Cerebellar nuclear complex (tissue), 1 donor: ENCODE measurements at places on chromosomes 12 and 14.

GRCh38 chr14:97028382-97028781, 231.2 kb downstream of the VRK1 start:
- no peak for DNase-seq

DNA sequence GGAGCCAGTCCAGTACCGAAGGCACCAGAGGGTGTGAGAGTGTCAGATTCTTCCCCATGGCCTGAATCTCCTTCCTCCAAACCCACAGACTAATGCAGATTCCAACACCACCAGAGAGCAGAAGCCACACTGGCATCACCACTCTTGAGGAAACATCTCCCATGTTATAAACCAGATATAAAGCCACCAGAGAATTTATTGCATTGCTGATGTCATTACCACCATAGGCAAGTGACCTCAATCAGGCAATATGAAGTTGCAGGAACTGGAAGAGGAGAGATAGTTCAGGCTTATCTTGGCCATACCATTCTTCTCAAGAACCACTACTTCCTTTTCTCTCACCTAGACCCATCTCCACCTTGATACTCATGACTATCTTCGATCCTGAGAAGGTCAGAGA, 653.4 kb downstream of the TMEM121 start:
- DNase-seq: no peak

DNA sequence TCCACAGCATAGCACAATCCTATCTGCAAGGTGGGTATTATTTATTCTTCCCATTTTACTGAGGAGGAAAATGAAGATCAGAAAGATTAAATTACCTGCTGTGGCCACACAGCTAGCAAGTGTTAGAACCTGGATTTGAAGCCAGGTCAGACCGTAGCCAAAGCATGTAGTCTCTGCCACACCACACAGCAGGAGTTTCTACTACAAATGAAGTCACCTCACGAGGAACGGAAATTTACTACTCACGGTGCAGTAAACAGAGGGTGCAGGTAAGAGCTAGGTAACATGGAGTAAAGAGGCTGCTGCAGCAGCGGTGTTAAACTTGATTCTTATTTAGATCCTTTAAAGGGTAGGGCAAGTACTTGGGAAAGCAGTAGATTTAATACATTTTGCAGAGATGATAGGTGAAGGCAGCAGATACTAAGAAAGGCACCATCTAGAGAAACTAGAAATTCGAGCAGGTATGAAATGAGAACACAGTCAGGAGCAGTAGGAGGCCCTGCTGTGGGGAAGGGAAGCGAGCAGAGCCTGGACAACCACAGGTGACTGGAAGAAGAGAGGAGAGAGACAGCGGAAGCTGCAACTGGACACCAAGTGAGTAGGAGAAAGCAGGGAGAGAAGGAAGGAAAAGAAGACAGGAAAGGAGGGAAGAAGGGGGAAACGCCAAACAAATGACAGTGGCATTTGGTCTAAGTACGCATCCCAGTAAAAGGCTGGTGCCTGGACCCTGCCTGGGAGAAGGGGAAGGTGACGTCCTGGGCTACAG, 21.5 kb downstream of the SPTB start:
- peak; percentile 63 for DNase-seq

GRCh38 chr14:103854822-103855733, 7.7 kb upstream of the PPP1R13B start:
- no peak for DNase-seq

DNA sequence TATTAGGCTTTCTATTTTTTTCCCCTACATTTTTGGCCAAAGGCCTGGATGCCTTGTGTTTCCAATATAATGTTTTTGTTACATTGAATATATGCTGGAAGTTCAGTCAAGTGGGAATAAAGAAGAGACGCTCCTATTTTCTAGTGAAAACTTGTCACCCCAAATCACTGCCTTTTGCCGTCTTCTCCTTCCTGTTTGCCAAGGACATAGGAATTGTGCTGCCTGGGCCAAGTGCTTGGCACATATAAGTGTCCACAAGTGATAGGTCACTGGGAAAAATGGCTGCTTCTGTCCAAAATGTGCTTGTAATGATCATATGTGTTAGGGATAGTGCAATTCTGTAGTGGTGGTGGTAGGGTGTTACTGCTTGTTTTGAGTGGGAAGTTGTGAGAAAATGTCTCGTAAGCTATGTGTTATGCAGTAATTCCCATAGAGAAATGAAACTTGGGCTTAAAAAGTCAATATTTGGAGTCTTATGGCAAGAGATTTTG, 11.6 kb upstream of the KCNJ8 start:
- DNase-seq: no peak

DNA sequence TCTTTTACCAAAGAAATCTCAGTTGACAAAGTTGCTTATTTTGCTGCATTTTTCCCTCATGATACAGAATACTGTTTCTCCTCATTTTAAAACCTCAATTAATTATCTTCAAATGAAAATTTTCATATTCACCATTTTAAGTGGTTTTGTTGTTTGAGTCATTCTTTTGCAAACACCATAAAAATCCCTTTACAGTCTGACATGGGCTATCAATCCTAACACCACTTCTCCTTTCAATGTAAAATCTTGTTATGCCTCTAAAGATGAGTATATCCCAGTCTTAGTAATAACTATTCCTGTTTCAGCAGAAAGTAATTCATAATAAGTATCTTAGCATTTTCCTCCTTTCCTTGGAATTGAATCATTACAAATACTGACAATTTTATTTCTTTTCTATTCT, 192.2 kb downstream of the SYT1 start:
- no peak for DNase-seq

DNA sequence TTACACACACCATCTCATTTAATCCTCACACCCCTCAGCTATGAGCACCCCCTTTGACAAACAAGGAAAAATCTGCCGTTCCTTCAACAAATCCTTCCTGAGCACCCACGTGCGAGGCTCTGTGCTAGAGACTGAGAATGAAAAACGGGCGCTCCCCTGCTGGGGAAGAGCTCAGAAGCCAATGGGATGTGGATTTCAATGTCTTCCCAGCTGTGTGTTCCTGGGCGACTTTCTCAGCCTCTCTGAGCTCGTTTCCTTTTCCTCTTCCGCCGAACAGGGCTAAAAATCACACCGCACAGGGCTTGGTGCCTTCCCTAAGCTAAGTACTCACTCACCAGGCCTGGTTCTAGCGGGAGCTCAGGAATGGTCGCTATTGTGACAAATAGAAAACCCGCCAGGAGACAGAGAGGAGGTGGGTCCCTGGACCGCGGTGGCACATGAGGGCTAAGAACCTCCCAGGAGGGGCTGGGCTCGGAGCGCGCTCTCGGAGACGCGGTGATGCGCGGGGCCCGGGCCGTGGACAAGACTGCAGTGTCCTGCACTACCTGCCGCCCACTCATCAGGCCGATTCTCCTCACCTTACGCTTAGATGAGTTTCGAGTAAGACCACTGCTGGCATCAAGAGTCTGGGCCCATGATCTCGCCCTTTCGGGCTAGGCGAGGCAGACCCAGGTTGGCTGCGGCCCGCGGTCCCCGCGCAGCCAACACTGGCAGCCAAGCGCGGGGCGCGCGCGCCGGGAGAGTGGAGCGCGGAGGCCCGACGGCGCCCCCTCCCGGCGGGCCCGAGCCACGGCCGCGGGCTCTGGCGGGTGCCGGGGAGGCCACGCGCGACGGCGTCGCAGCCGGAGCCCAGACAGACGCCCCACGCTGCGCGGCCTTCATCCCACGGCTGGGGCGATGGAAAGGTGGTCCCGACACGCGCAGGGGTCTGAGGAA, 17.0 kb downstream of the ZDHHC22 start:
- no peak for DNase-seq

- DNase-seq: no peak
Measured at GRCh38 chr12:94172031-94172430, 23.7 kb downstream of the PLXNC1 start.

DNA sequence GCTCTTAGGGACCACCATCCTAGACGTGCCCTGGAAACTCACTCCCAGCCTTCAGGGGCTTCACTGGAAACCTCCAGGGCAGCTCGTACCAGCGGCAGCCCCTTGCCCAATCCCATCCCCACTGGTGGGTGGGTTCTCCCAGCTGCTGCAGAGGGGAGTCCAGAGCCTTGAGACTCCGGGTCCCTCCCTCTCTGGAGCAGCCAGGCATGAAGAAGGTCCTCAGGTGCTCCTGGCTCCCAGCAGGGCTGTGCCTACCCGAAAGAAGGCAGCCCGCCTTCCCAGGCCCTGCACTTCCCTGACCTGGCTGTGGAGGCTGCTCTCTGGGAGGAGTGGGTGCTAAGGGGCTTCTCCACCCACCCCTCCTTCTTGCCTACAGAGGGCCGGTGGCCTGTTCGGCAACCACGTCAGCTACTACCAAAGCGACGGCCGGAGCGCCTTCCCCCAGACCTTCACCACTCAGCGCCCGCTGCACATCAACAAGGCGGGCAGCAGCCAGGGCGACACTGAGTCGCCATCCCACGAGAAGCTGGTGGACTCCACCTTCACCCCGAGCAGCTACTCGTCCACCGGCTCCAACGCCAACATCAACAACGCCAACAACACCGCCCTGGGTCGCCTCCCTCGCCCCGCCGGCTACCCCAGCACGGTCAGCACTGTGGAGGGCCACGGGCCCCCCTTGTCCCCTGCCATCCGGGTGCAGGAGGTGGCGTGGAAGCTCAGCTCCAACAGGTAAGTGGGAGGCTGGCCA, 115.5 kb upstream of the FKBP4 start:
- no peak for DNase-seq

- no peak for DNase-seq
Measured at GRCh38 chr14:71242237-71242748, 335.0 kb downstream of the PCNX1 start.

GRCh38 chr14:50835280-50835679, 4.3 kb upstream of the NIN start:
- no peak for DNase-seq

DNA sequence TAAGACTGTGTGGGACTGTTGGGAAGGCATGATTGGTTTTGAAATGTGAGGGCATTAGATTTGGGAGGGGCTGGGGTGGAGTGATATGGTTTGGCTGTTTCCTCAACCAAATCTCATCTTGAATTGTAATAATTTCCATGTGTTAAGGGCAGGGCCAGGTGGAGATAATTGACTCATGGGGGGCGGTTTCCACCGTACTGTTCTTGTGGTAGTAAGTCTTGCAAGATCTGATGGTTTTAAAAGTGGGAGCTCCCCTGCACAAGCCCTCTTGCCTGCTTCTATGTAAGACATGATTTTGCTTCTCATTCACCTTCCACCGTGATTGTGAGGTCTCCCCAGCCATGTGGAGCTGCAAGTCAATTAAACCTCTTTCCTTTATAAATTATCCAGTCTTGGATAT, 76.6 kb upstream of the PPFIA2 start:
- no peak for DNase-seq

- no peak for DNase-seq
Measured at GRCh38 chr14:36105401-36105800, 71.1 kb downstream of the PTCSC3 start.

DNA sequence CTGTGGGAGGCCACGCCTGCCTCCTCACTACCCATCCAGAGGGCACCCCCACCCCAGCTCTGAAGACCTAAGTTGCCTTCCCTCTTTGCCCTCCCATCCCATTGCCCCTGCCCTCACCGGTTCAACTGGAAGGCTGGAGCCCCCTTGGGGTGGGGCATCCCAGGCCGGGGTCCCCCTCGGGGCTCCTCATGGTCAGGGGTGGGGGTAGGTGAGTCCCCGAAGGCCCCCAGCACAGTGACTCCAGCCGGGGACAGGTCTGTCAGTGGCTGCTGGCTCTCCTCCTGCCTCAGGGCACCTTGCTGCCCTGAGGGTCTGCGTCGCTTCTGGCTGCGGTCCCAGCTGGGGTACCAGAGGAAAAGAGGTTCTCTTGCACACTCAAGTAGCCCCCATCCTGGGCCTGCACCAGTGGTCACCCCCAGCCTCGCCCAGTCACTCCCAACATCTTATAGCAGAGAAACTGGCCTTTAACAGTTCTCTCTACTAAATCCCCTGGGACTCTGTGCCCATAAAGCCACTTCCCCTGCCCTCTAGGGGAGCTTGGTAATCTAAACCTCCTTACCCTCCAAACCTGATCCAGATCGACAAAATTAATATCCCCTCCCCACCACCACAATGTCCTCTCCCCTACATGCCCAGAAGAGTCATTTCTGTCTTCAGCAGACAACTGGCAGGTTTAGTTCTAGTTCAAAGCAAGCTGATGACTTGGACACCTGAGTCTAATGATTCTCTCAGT, 5.1 kb downstream of the PIANP start:
- DNase-seq: no peak

DNA sequence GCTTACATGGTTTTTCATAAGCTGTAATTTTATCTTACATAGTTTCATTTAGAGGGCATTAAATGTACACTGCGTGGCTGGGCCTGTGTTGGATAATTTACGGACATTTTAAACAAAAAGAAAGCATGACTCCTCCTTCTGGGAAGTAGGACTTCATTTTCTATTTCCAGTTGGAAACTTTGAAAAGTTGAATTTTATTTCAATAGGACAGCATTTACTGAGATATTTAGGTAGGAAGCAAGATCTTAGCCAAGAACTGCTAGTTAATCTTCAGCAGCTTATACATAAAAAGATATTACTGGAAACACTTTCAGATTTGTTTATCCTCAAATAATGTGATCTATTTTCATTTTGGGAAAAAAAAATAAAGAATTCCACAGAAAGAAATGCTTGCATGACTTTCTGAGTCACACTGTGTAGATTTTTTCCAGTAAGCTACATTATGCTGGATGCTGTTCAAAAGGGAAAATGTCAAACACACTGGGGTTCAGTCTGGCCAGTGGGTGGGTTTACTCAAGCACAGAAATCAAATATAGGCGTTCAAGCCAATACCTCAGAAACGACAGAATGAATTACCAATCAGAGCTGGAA, 239.4 kb upstream of the KRR1 start:
- no peak for DNase-seq

DNA sequence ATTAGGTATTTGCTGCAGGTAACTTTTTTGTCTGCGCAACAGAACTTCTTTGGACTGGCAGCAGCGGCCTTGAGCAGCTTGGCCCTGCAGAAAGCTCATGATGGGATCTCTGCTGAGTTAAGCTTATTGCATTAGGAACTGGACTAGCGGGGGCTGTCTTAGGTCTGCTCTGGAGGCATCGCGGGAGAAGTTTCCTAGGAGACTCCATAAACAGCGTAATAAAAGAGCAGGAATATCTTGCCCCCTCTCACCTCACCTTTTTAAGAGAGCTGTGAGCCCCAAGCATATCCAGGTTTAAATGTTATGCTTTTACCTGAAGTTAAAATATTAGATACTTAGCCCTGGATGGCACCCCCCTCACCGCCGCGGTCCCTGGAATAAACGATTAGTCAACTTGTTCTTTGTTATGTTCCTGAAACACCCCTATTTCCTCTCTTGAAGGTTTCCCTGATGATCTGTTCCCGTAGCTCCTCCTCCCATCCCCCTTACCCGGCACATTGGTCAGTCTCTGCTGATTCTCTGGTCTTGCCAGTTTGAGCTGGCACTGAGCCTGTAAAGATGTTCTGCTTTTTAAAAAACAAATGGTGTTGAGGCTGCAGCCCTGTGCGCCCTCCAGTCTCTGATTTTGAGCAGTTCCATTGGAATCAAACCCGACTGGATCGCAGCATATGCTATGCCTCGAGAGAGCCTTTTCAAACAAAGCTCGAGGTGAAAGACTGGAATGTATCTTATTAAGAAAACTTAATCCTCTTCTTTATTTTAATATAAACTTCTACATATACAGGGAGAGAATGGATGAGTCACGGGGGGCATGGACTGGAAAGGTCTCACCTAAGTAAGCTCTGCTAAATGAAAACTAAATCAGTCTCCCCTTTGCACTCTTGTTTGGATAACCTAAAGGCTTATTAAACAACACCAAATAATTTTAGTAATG, 1.9 kb downstream of the MLXIP start:
- DNase-seq: peak; percentile 10
